Thoracic aorta (tissue), 2 donors: ENCODE measurements at places on chromosomes 12 and 14. TPM values are rescaled to one million over a fixed set of nuclear protein-coding genes. Genes with fewer than 3 reads are reported as not detected.

DNA sequence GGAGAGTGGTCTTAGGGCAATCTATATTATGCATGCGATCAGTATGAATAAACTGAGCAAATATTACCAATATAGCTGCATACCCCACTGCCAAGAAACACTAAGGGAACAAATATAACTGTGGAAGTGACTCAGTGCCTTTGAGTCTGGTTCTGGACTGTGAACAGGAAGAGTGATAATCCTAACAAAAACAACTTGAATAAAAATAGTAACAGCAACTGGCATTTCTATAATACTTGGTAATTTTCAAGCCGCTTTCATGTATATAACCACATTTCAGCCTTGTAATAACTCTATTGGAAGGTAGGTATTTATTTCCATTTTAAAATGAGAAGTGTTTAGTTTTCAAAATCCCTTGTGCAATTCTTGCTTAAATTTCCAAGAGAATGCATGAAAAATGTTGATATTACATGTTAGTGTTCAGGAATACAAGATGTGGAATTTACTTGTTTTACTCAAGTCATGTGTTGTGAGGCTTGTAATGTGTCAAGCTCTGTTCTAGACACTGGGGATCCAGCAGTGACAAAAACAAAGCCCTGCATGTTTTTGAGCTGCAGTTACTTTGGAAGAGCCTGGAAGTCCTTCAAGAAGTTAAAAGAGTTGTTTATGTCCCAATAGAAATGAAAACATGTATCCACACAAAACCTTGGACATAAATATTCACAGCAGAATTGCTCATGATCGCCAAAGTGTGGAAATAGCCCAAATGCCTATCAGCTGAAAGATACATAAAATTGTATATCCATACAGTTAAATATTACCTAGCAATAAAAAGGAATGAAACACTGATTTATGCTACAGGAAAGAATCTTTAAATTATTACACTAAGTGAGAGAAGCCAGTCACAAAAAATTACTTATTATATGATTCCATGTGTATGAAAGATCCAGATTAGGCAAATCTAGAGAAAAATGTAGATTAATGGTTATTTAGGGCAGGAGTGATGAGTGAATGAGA is 338.1 kb upstream of the TMEM132C start:
- DNase-seq = no peak

FOXN4 gene
- total RNA-seq = not detected

DNA sequence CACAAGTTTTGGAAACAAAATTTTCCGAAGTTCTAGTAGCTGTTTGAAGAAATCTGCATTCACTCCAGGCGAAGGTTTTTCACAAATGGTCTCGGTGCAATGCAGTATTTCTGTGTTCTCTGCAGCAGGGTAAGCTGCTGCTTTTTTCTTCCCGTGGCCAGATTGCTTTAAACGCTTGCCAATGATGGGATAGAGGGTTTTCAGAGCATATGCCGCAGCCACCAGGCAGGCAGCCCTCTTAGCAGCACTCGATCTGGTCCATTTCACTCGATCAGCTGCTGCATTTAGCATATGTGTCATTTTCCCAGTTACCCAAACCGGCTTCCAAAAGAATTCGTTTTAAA is 315 bp downstream of the ABCD2 start:
- DNase-seq = no peak

GRCh38 chr14:22973217-22974032 is 8.9 kb downstream of the AJUBA start:
- no peak for DNase-seq

- DNase-seq = no peak
These were observed 452.4 kb downstream of the KCNH5 start for GRCh38 chr14:62592877-62593276.

DNA sequence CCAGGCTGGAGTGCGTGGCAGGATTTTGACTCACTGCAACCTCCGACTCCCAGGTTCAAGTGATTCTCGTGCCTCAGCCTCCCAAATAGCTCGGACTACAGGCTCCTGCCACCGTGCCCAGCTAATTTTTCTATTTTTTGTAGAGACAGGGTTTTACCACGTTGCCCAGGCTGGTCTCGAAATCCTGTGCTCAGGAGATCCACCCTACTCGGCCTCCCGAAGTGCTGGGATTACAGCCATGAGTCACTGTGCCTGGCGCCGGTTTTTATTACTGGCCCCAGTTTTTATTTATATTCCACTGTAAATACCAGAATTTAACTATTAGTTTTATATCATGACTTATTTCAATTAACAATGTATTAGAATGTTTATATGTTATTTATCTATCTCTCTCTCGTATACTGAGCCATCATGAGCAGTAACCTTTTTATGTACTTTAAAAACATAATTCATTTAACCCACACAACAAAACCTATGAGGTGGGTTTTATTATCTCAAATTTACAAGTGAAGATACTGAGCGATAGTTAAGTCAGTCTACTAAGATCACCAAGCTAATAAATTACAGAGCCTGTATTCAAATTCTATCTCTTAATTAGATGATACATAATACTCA is 47.8 kb downstream of the HECTD1 start:
- no peak for DNase-seq

IL26 gene
- total RNA-seq = not detected

GRCh38 chr12:24898606-24899005 is 50.3 kb downstream of the BCAT1 start:
- DNase-seq = no peak

SPATS2 gene
- total RNA-seq = 31.4 TPM

DNA sequence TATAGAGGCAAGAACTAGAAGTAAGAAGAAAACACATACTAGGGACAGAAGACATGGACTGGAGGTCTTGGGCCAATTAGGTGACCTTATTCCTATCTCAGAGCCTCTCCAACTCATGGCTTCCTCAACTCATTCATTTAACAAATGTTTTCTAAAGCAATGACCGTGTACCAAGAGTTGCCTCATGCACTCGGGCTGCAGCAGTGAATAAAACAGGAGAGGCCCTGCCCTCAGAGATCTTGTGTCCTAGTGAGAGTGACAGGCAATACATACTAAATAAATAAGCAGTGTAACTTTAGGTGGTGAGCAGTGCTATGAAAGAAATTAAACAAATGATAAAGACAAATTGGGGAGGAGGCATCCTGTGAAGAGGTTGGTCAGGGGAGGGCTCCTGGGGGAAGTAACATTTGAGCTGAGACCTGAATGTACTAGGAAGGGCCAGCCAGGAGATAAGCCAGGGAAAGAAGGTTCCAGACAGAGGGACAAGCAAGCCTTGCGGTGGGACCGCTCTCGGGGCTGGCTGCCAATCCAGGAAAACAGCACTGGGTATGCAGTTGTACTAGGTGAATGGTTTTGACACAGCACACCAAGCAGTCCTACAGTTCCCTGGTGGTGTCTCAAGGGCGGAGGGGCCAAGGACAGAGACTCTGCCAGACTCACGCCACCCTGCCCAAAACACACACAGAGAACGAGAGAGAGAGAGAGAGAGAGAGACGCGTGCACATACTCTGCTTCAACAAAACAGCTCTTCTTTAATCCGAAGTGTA is 1.3 kb downstream of the NINJ2 start:
- DNase-seq = no peak

GRCh38 chr14:80634106-80634758 is 307.3 kb downstream of the CEP128 start:
- DNase-seq = no peak

- DNase-seq = no peak
These were observed 2.3 kb downstream of the GALC start for GRCh38 chr14:87990682-87991081.

DNA sequence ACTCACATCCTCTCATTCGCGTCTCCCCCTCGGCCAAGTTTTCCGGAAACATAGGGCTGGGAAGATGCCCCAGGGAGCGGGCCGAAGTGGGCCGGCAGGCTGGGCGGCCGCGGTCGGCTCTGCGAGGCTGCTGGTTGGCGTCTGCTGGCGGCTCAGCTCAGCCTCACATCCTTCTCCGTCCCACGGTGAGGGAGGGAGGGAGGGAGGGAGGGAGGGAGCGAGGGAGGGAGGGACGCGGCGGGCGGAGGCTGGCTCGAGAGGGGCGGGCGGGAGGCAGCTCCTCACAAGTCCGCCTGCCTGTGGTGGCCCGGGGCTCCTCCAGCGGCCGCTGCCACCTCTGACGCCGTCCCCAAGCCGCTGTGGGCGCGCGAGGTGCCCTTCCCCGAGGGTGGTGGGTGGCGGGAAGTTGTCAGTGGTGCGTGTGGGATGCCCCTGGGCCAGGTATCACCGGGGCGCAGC is 93.8 kb downstream of the RFLNA start:
- DNase-seq = no peak

FOXA1 gene
- not detected for total RNA-seq

BIN2 gene
- 11.9 TPM for total RNA-seq

DNA sequence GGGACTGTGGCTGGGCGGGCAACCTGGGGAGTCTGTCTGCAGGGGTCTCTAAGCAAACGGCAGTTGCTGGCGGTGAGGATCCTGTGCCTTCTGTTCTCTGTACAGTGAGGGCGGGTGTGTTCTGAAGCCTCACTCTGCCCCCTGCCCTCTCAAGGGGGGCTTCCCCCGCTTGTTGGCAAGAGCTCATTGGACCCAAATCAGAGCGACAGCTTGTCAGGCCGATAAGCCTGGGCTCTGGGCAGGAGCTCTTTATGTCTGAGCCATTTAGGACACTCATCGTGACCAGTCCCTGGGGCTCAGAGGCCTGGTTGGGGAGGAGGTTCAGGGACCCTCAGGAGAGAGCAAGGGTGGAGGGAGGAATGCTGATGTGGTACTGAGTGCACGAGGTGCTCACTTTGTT is 136.0 kb downstream of the TSPAN9 start:
- no peak for DNase-seq

GRCh38 chr14:55609681-55610080 is 29.7 kb downstream of the KTN1 start:
- no peak for DNase-seq

DNA sequence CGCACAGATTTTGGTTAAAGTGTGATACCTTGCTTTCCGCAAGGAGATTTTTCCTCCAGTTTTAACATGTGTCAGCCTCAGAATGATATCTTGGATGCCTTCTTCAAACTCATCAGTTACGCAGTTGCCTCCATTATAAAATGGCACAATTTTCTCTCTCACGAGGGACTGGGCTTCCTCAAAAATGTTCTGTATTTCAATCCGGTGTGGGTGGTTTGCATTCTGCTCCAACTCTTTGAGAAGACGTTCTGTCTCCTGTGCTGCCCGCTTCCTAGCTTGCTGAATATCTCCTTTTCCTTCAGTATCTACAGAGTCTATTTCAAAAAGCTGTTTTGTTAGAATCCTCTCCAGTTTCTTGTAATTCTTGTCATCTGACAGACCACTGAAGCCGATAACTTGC is 1.8 kb downstream of the BAG5 start:
- DNase-seq = no peak

GRCh38 chr14:103126873-103127304 is 3.6 kb downstream of the TNFAIP2 start:
- DNase-seq = no peak

- DNase-seq = no peak
These were observed 186.0 kb upstream of the BCL2L14 start for GRCh38 chr12:11884706-11885105.

DNA sequence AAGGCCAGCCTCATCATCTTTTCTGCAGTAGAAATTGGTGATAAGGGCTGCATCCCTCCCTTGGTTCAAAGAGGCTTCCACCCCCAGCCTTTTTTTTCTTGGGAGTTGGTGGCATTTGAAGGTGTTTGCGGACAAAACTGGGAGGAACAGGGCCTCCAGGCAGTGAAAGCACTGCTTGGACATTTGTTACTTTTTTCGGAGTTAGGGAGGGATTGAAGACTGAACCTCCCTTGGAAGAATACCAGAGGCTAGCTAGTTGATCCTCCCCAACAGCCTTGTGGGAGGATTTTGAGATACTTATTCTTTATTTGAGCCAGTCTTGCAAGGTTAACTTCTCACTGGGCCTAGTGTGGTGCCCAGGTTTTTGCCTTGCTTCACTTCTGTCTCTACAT is 3.2 kb downstream of the PABPN1 start:
- DNase-seq = no peak

KIF26A gene
- 2.0 TPM for total RNA-seq

DNA sequence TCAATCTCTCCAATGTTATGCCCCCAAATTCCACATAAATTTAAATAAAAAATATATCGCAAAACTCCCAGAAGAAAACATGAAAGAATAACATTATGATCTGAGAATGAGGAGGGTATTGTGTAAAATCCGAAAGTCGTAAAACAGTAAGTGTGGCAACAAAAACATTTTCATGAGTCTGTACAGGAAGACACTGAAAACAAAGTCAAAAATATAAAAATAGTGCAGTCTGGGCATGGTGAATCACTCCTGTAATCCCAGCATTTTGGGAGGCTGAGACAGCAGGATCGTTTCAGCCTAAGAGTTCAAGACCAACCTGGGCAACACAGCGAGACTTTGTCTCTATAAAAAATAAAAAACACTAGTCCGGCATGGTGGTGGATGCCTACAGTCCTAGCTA is 57.1 kb downstream of the SPTLC2 start:
- DNase-seq = no peak

CFAP54 gene
- total RNA-seq = 1.1 TPM

DNA sequence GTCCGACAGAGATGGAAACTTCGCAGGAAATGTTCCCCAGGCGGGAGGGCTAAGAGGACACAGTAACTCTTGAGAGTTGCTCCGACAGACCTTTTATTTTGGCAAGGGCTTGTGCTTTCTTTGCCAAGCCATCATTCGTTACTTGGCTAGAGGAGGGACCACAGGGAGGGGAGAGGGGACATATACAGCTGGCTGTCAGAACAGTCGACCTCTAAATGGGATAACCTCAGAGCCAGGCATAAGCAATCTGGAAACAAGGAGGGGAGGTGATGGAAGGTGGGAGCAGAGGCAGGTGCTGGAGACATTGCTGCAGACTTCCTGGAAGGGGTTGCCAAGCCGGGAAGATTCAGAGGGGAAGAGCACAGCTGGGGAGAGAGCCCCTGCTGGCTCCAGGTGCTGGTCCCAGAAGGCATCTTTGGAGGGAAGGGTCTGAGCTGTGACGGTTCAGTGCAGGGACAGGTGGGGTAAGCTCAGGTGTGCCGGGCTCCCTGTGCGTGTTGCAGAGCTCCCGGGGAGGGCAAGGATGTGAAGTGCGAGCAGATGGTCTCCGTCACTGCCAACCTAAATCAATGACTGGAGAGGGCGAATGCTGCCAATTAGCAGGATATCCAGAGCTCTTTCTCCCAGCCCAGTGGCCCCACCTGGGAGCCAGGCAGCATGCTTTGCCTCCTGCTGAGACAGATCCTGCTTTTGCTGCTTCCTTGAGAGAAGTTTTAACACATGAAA is 50.1 kb downstream of the CHST11 start:
- no peak for DNase-seq

- DNase-seq = no peak
These were observed 16.0 kb upstream of the LUM start for GRCh38 chr12:91127306-91127705.
